ENCODE measurements at places on chromosomes 3 and 15.

DNA sequence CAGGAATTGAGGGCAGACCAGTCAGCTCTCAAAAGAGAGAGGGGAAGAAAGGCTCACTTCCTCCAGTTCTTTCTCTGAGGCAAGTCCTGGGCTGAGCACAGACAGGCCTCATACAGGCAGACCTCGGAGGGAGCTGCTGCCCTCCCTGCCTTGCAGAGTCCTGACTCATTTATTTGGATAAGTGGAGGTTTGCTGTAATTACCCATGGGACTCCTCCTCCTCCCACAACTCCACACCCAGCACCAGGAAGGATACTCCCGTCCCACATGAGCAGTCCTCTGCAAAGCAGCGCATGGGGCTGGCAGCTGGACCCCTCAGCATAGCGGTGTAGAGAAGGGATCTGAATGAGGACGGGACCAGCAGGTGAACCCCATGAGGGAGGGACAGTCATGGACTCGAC lies 13.4 kb upstream of the SCN10A start:
- H3K4me3 ChIP-seq, result no peak overlapping the region
- H3K27me3 ChIP-seq, result no peaks in the 10 kb centered on the region
- H3K27ac ChIP-seq, result no peak overlapping the region
- no peaks in the 10 kb centered on the region for H3K4me1 ChIP-seq
- no peak for DNase-seq

GRCh38 chr3:88057630-88058305 lies 1.0 kb downstream of the CGGBP1 start:
- no peaks in the 10 kb centered on the region for H3K27me3 ChIP-seq
- peak overlapping the region; percentile 73 for H3K4me3 ChIP-seq
- H3K27ac ChIP-seq, result peak overlapping the region; percentile 80
- DNase-seq, result peak; percentile 12
- peaks cover 14% of the 10 kb centered on the region for H3K4me1 ChIP-seq

DNA sequence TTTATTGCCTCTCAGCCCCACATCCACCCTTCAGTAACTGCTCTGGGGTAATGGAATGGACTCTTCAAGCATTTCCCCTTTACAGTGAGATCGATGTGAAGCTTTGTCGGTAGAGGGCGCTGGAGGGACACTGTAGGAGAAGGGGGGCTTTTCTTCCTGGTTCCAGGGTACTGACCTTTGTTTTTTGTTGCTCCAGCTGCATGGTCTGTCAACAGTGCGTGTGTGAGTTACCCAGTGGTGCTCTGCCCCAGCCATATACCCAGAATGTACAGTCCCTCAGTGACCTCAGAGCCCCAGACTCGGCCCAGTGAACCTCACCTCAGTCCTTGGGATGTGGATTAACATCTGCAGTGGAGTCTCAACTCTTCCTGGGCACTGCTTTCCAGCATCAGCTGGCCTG lies 180.3 kb upstream of the TSC22D2 start:
- H3K4me3 ChIP-seq, result no peak overlapping the region
- H3K4me1 ChIP-seq, result no peaks in the 10 kb centered on the region
- no peak overlapping the region for H3K27ac ChIP-seq
- H3K27me3 ChIP-seq, result no peaks in the 10 kb centered on the region
- DNase-seq, result peak; percentile 39

GRCh38 chr15:90638963-90639362 lies 78.2 kb upstream of the BLM start:
- H3K36me3 ChIP-seq, result no peaks in the 10 kb centered on the region
- H3K4me3 ChIP-seq, result no peak overlapping the region
- no peak overlapping the region for H3K27ac ChIP-seq
- H3K27me3 ChIP-seq, result no peaks in the 10 kb centered on the region
- no peaks in the 10 kb centered on the region for H3K4me1 ChIP-seq
- no peak for DNase-seq

DNA sequence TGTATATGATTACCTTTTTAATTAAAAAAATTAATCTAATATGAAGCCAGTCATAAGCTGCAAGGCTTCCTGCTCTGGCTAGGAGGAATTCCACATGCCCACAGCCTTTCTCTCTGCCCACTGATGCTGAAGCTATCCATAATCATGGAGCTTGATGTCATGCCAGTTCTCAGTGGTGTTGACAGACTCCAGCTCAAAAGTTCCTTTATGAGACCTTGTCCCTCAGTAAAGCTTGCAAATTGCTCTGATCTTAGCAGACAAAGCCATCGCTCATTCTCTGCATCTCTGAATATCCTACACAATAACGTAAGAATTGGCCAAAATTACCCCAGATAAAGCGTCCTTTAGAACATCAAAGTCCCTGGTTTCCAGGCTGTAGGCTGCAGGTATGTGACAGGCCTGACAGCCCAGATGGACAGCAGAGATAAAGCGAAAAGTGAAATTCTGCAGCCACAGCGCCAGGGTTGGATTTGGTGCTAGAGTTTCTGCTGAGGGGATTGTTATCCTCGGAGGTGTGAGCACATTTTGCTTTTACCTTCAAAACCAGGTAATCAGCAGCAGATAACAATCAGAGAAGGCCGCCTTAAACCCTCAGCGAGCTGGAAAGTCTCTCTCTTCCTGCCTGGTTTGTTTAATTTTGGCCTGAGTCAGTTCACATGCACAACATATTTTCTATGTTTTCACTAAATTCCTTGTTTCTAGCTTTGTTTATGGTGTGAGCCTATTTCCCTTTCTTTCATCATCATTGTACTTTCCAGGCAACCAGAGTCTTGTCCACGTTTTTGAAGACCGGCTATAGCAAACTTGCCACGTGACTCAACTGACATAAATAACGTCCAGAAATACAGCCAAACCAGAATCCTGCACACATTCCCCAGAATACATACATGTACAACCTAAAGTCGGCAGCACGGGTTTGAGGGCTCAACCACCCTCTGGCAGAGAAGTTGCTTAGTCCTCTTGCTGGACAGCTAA lies 36.6 kb upstream of the ALDH1A3 start:
- H3K36me3 ChIP-seq, result no peaks in the 10 kb centered on the region
- H3K27me3 ChIP-seq, result no peaks in the 10 kb centered on the region
- H3K4me1 ChIP-seq, result no peaks in the 10 kb centered on the region
- no peak overlapping the region for H3K27ac ChIP-seq

- no peak overlapping the region for H3K27ac ChIP-seq
- H3K27me3 ChIP-seq, result no peaks in the 10 kb centered on the region
Observed at GRCh38 chr15:78660584-78660983, 19.6 kb upstream of the CHRNB4 start.

- no peak overlapping the region for H3K27ac ChIP-seq
- no peaks in the 10 kb centered on the region for H3K27me3 ChIP-seq
- H3K4me3 ChIP-seq, result no peak overlapping the region
- no peaks in the 10 kb centered on the region for H3K36me3 ChIP-seq
- no peak for DNase-seq
- H3K4me1 ChIP-seq, result no peaks in the 10 kb centered on the region
Observed at GRCh38 chr3:82081351-82081750, 319.9 kb upstream of the GBE1 start.

DNA sequence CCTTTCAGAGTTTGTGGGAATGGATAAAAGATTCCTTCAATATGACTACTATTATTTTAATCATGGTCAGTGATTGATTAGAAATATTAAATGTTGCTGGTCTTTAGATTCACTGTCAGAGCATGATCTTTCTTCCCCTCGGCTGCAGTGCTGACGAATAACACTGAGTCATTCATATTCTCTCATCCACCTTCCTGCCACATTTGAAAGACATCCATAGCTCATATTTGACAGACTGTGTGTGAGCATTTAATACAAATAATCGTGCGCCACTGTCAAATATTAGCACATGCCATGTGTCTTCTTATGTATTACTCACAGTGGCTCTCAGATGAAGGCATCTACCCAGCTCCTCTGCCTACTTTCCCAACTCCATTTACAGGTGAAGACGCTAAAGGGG lies 476.5 kb upstream of the TPRG1 start:
- DNase-seq, result no peak
- no peak overlapping the region for H3K4me3 ChIP-seq
- H3K27me3 ChIP-seq, result no peaks in the 10 kb centered on the region
- H3K36me3 ChIP-seq, result no peaks in the 10 kb centered on the region

- peak; percentile 19 for DNase-seq
- no peak overlapping the region for H3K27ac ChIP-seq
- H3K4me1 ChIP-seq, result no peaks in the 10 kb centered on the region
Observed at GRCh38 chr3:126983276-126983652, 349 bp downstream of the PLXNA1 start.

DNA sequence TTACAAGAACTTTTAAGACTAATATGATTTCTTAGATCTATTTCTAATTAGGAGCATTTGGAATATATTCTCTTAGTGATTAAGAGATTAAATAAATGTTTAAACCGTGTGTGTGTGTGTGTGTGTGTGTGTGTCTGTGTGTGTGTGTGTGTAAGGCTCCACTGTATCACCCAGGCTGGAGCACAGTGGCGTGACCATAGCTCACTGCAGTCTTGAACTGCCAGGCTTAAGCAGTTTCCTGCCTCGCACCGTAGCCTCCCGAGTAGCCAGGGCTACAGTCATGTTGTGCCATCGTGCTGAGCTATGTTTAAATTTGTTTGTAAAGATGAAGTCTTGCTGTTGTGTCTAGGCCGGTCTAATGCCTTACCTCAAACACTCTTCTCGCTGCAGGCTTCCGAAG lies 109.4 kb downstream of the KLHL25 start:
- no peak for DNase-seq
- no peaks in the 10 kb centered on the region for H3K36me3 ChIP-seq
- H3K27ac ChIP-seq, result no peak overlapping the region
- no peaks in the 10 kb centered on the region for H3K27me3 ChIP-seq

DNA sequence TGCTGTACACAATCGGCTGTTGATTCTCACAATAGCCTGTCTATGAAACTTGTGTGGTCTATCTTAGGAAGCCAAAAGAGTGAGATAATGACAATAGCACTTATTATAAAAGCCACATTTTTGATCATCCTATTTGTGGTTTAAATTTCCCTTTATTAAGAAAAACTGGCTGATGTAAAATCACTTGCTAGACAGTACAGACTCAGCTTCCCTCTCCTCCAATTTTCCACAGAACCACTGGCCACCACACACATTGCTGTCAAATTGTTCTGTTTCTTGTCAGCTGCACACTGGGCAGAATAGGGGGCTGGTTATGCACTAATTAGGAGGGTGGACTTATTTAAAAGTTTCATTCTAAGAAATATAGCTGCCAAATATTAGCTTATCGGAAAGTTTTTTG lies 425.9 kb downstream of the EPHA3 start:
- no peak for DNase-seq
- H3K27ac ChIP-seq, result no peak overlapping the region
- no peaks in the 10 kb centered on the region for H3K36me3 ChIP-seq
- H3K4me1 ChIP-seq, result no peaks in the 10 kb centered on the region
- no peaks in the 10 kb centered on the region for H3K27me3 ChIP-seq
- H3K4me3 ChIP-seq, result no peak overlapping the region

GRCh38 chr3:45907769-45908705 lies 21.7 kb downstream of the CCR9 start:
- H3K36me3 ChIP-seq, result no peaks in the 10 kb centered on the region
- no peaks in the 10 kb centered on the region for H3K27me3 ChIP-seq
- H3K4me3 ChIP-seq, result no peak overlapping the region
- no peak overlapping the region for H3K27ac ChIP-seq
- no peaks in the 10 kb centered on the region for H3K4me1 ChIP-seq

DNA sequence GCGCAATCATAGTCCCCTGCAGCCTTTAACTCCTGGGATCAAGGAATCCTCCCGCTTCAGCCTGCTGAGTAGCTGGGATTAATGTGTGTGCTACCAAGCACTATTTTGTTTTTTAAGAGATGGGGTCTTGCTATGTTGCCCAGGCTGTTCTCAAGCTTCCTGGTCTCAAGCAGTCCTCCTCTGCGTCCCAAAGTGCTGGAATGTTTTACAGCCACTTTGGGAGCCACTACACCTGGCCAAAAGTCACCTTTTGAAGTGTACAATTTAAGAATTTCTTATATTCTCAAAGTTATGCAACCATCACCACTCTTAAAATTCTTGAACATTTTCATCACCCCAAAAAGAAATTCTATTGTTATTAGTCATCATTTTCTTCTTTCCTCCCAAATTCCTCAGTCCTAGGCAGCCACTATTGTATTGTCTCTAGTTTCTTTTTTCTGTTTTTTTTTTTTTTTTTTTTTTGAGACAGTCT lies 17.8 kb downstream of the CDV3 start:
- H3K27me3 ChIP-seq, result no peaks in the 10 kb centered on the region
- no peak overlapping the region for H3K27ac ChIP-seq
- H3K4me3 ChIP-seq, result no peak overlapping the region
- peaks cover 14% of the 10 kb centered on the region for H3K36me3 ChIP-seq

DNA sequence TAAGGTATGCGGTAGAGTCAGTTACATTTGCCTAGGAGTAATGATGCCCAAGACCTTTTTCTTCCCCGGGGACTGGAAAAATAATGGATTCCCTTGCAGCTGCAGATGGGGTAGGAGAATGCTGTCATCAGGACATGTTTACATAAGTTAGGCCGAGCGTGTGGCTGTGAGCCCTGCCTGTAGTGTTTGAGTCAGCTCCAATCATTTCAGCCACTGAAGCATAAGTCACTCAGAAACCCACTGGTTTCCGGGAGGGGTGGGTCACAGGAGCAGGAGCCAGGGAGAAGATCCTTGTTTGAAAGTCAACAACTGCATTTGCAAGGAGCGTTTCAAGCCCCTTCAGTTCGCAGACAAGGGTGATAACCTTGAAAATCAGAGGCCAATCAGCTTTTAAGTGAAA lies 562.3 kb downstream of the MCTP2 start:
- no peaks in the 10 kb centered on the region for H3K36me3 ChIP-seq

DNA sequence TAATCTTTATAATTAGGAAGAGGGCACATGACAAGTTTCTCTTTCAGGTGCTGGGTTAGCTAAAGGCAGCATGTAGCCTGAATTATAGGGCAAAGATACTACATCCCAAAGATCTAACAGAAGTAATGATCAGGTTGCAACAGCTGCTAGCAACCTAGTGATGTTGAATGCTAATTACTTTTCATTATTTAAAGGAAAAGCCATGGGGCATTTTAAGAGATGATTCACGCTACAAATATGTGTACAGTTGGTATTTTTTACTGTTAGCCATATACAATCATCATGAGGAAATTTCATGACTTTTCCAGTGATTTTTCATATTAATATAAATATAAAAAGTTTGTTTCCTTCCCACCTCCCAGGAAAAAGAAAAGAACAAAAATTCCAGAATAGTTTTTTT lies 43.0 kb downstream of the NEK10 start:
- H3K4me3 ChIP-seq, result no peak overlapping the region
- H3K27ac ChIP-seq, result no peak overlapping the region
- no peaks in the 10 kb centered on the region for H3K4me1 ChIP-seq

All from MM.1S (cell line).